ENCODE measurements at places on chromosomes 1 and 21. TPM values are rescaled to one million over a fixed set of nuclear protein-coding genes. Genes with fewer than 3 reads are reported as not detected.

Gene VSIG8
- not detected for total RNA-seq

Gene PCNX2
- 0.11 TPM for total RNA-seq

Gene SLC35F3
- not detected for total RNA-seq

Gene ZSWIM5
- total RNA-seq = 11.0 TPM

Gene TEX38
- not detected for total RNA-seq

- no peak for DNase-seq
- no peaks in the 10 kb centered on the region for H3K4me1 ChIP-seq
- H3K4me3 ChIP-seq = no peak overlapping the region
- H3K27ac ChIP-seq = no peak overlapping the region
- no peaks in the 10 kb centered on the region for H3K27me3 ChIP-seq
These were observed 195.0 kb downstream of the ROR1 start for GRCh38 chr1:63968663-63969440.

GRCh38 chr1:9785406-9785805 is 38.4 kb downstream of the CLSTN1 start:
- H3K27me3 ChIP-seq = no peaks in the 10 kb centered on the region
- no peaks in the 10 kb centered on the region for H3K36me3 ChIP-seq
- no peak overlapping the region for H3K27ac ChIP-seq
- H3K4me1 ChIP-seq = no peaks in the 10 kb centered on the region

DNA sequence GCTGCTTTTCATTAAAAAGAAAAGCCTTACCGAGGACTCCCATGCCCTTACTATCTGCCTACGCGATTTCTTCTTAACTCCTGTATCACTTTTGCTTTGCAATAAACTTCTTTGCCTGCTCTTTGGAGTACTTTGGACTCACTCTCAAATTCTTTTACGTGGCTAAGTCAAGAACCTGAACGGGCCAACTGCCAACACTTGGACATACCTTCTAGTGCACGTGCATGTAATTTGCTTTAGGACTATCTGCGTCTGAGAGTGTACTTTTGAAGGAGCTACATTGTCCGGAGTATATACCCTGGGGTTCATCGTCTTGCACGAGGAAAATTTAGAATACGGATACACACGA is 3.6 kb upstream of the OTUD3 start:
- no peaks in the 10 kb centered on the region for H3K27me3 ChIP-seq
- H3K4me1 ChIP-seq = peaks cover 23% of the 10 kb centered on the region
- H3K27ac ChIP-seq = no peak overlapping the region
- DNase-seq = no peak
- no peaks in the 10 kb centered on the region for H3K36me3 ChIP-seq

- no peaks in the 10 kb centered on the region for H3K36me3 ChIP-seq
- H3K4me3 ChIP-seq = no peak overlapping the region
- no peak for DNase-seq
- H3K27me3 ChIP-seq = 0 out of 3 replicates have a peak, but pooled peaks cover 4% of the 10 kb centered on the region
- H3K27ac ChIP-seq = no peak overlapping the region
- H3K4me1 ChIP-seq = no peaks in the 10 kb centered on the region
These were observed 13.7 kb downstream of the SELL start for GRCh38 chr1:169697755-169698154.

- H3K27me3 ChIP-seq = peaks cover 3% of the 10 kb centered on the region
- no peak for DNase-seq
- no peak overlapping the region for H3K27ac ChIP-seq
- H3K4me1 ChIP-seq = peaks cover 14% of the 10 kb centered on the region
- no peaks in the 10 kb centered on the region for H3K36me3 ChIP-seq
These were observed 19.7 kb upstream of the EPS8L3 start for GRCh38 chr1:109783436-109783835.

GRCh38 chr1:156852418-156852874 is 6.5 kb downstream of the INSRR start:
- DNase-seq = peak; percentile 48
- H3K36me3 ChIP-seq = no peaks in the 10 kb centered on the region
- peaks cover 15% of the 10 kb centered on the region for H3K4me1 ChIP-seq
- peaks cover 43% of the 10 kb centered on the region for H3K27me3 ChIP-seq
- no peak overlapping the region for H3K4me3 ChIP-seq

All from HepG2 (cell line).